Activated CD8-positive, alpha-beta memory T cell treated with anti-CD3 and anti-CD28 coated beads for 4 hours (primary cell): ENCODE measurements at places on chromosomes 7 and 10.

GRCh38 chr10:96497391-96497790, 16.3 kb downstream of the TLL2 start:
- DNase-seq: no peak

DNA sequence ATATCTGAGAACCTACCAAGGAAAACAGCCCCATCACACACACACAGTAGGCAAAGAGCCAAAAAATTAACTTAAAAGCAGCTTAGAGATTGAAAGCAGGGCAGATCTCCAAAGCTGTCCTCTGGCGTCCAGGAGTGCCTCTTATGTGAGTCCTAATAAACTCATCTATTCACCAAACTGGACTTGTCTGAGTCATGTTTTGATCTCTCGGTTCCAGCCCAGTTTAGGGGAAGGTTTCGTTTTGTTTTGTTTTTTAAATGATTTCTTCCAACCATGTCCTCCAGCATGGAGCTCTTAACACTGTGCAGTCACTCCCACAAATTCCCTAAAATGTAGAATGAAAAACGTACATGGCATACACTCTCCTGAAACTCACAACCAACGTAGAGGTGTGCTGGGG, 6.7 kb upstream of the PRSS37 start:
- DNase-seq: no peak

DNA sequence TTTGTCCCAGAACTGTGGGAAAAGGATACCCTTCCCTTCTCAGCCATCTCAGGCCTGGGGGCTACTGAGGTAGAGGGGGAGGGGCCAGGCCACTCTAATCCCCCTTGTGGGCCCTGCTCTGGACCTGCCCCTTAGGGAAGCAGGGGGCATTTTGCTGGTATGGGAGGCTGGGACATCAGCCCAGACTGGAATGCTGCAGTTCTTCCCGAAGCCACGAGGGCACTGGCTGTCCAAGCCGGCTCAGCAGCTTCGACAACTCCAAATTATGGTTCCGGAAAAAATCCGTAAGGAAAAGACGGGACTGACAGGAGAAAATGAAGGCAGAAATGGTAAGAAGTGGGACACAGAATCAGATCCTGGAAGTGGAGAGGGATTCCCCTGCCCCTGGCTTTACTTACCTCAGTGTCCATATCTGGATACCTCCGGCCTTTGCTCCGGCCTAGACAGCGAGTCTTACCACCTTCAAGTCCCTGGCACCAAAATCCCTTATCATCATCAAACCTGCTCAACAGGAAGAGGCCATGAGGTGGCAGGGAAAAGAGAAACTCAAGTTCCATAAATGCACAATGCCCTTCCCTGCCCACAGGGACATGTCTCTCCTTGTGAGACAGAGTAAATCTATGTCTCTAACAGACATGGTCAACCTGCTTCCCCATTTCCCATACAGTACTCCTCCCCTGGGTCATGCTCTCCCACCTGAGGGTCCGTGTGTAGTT, 9.0 kb downstream of the NDST2 start:
- no peak for DNase-seq

GRCh38 chr10:4819707-4820106, 6.3 kb upstream of the AKR1E2 start:
- no peak for DNase-seq

- DNase-seq: no peak
Measured at GRCh38 chr7:85781606-85782005, 594.8 kb upstream of the SEMA3D start.
